Neural progenitor cell (in vitro differentiated cells): ENCODE measurements at places on chromosomes 11 and 22. TPM values are rescaled to one million over a fixed set of nuclear protein-coding genes. Genes with fewer than 3 reads are reported as not detected.

Gene SPON1
- 35.4 and 35.9 TPM in 2 replicates for total RNA-seq

DNA sequence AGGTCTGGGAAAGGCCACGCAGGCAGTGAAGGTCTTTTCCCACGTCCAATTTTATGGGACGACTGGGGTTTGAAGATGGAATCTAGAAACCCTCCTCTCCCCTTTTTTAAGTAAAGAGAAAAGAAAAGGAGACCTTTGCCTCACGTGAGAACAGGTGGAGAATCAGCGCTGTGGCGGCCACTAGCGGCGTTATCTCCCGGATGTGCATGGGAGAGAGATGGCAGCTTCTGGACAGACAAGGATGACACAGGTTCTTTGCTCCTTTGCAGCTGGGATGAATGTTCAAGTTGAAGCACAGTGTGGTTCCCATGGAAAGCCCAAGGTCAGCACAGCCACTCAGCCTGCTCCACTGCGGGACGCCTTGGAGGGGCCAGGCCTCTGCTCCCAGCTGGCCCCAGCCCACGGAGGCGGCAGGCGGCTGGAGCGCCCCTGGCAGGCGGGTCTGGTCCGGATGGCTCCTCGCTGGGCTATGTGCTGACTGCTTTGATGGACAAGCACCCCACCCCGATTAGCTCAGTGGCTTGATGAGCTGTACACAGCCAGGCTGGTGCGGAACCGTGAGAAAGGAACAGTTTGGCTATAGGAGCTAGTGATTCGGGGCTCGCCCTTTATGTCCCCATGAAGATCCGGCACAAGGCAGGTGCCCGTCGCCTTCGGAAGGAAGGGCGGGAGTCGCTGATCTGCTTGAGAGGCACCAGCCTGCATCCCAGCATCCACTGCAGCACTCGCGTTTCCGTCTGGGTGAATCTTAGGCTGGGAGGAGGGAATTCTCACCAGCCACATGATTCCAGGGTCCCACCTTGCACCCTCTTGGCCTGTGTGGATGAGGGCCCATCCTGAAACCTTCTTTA, 14.5 kb upstream of the BID start:
- H3K27me3 ChIP-seq = no peaks in the 10 kb centered on the region
- no peak overlapping the region for H3K27ac ChIP-seq
- no peaks in the 10 kb centered on the region for H3K36me3 ChIP-seq
- DNase-seq = no peak
- H3K4me1 ChIP-seq = peaks cover 8% of the 10 kb centered on the region

DNA sequence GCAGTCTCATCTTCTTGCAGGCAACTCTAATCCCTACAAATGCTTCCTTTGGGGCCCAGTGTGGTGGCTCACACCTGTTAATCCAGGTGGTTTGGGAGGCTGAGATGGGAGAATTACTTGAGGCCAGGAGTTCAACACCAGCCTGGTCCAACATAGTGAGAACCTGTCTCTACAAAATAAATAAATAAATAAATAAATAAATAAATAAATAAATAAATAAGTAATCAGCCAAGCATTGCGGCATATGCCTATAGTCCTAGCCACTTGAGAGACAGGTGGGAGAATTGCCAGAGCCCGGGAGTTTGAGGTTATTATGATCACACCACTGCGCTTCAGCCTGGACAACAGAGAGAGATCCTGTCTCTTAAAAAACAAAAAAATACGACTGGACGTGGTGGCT, 34.1 kb upstream of the RRAS2 start:
- H3K27ac ChIP-seq = no peak overlapping the region
- no peaks in the 10 kb centered on the region for H3K4me1 ChIP-seq
- H3K4me3 ChIP-seq = no peak overlapping the region
- no peak for DNase-seq
- no peaks in the 10 kb centered on the region for H3K27me3 ChIP-seq
- H3K36me3 ChIP-seq = no peaks in the 10 kb centered on the region

GRCh38 chr22:26615830-26616435, 1.9 kb downstream of the CRYBB1 start:
- no peak for DNase-seq
- no peaks in the 10 kb centered on the region for H3K36me3 ChIP-seq
- peaks cover 39% of the 10 kb centered on the region for H3K4me1 ChIP-seq
- no peak overlapping the region for H3K4me3 ChIP-seq

GRCh38 chr11:72897506-72897905, 83.3 kb downstream of the ATG16L2 start:
- no peak overlapping the region for H3K4me3 ChIP-seq
- H3K36me3 ChIP-seq = no peaks in the 10 kb centered on the region
- H3K27me3 ChIP-seq = no peaks in the 10 kb centered on the region
- no peak for DNase-seq
- no peak overlapping the region for H3K27ac ChIP-seq
- H3K4me1 ChIP-seq = no peaks in the 10 kb centered on the region

DNA sequence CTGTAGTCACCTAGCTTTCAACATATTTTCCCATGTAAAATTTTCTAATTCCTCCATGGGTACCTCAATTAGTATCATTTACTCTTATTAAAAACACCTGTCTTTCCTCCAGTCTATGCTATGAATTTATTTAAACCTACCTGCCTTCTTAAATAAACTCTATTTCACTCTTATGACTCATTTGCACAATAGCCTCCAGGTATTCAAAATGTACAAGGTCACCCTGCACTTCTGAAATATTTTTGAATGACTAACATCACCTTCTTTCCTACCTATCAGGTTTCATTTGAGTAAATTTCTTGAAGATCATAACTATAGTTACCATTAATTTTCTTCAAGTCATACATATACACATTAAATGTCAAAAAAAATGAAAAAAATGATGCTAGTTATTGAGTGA, 939.7 kb downstream of the DLG2 start:
- no peak for DNase-seq
- no peaks in the 10 kb centered on the region for H3K36me3 ChIP-seq
- no peak overlapping the region for H3K4me3 ChIP-seq
- no peaks in the 10 kb centered on the region for H3K27me3 ChIP-seq

- peak within 1 kb of the TSS; percentile 45 for H3K4me3 ChIP-seq
- no peak within 1 kb of the TSS for H3K27ac ChIP-seq
- no peaks in the 10 kb centered on the region for H3K36me3 ChIP-seq
Measured at GRCh38 chr22:41915035-41915785, at the start of gene SHISA8. TSS of gene SHISA8 (minus strand) at chr22:41915074. CDS start at chr22:41914667, 407 bp downstream.

GRCh38 chr11:108117746-108118371, 3.5 kb upstream of the ACAT1 start:
- no peaks in the 10 kb centered on the region for H3K36me3 ChIP-seq
- peaks cover 5% of the 10 kb centered on the region for H3K4me1 ChIP-seq
- H3K4me3 ChIP-seq = no peak overlapping the region

DNA sequence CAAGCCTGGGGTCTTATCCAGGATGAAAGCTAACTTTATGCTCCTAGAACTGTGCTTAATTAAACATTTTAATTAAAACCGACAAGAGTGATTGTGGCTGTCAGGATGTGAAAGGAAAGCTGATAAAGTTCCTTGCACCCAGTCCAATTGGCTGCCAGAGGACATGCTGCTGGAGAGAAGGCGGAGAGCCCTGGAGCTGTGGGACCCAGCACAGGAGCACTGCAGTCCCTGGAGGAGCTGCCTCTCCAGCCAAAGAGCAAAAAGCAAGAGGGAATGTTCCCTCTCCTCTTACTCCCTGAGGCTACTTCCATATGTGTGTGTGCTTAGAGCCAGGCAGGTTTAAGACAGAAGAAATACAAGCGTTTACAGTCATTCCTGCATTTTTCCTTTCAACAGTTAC, 118.6 kb downstream of the OPCML start:
- H3K27me3 ChIP-seq = no peaks in the 10 kb centered on the region
- peaks cover 22% of the 10 kb centered on the region for H3K4me1 ChIP-seq
- H3K36me3 ChIP-seq = no peaks in the 10 kb centered on the region
- no peak overlapping the region for H3K4me3 ChIP-seq
- DNase-seq = no peak

- DNase-seq = no peak
- H3K4me1 ChIP-seq = peaks cover 20% of the 10 kb centered on the region
- no peaks in the 10 kb centered on the region for H3K27me3 ChIP-seq
Measured at GRCh38 chr11:17918049-17918605, 94.7 kb downstream of the SERGEF start.

Gene UBQLN3
- 0.37 and 0.39 TPM in 2 replicates for total RNA-seq

DNA sequence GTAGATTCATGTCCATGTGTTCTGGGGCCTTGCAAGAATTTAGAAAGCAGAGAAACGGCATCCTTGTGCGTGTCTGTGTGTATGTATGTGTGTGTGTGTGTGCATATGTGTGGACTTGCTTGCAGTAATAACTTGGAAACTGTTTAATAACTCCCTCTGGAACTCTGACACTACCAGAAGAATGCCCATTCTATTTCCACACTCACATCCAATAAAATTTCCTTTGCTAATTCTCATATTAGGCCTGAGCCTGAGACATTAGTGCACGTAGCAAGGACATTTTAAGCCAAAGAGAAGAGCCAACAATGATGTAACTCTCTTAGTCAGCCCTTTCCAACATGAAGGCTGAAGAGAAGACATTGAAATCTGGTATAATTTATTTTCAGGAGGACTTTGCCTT, 3.2 kb downstream of the OR4D6 start:
- peaks cover 4% of the 10 kb centered on the region for H3K4me1 ChIP-seq
- no peaks in the 10 kb centered on the region for H3K36me3 ChIP-seq
- no peak overlapping the region for H3K4me3 ChIP-seq
- H3K27me3 ChIP-seq = no peaks in the 10 kb centered on the region
- no peak for DNase-seq
- H3K27ac ChIP-seq = no peak overlapping the region

Gene RPS6KA4
- 12.7 and 16.9 TPM in 2 replicates for total RNA-seq

Gene LDHAL6A
- not detected in 2 replicates for total RNA-seq

DNA sequence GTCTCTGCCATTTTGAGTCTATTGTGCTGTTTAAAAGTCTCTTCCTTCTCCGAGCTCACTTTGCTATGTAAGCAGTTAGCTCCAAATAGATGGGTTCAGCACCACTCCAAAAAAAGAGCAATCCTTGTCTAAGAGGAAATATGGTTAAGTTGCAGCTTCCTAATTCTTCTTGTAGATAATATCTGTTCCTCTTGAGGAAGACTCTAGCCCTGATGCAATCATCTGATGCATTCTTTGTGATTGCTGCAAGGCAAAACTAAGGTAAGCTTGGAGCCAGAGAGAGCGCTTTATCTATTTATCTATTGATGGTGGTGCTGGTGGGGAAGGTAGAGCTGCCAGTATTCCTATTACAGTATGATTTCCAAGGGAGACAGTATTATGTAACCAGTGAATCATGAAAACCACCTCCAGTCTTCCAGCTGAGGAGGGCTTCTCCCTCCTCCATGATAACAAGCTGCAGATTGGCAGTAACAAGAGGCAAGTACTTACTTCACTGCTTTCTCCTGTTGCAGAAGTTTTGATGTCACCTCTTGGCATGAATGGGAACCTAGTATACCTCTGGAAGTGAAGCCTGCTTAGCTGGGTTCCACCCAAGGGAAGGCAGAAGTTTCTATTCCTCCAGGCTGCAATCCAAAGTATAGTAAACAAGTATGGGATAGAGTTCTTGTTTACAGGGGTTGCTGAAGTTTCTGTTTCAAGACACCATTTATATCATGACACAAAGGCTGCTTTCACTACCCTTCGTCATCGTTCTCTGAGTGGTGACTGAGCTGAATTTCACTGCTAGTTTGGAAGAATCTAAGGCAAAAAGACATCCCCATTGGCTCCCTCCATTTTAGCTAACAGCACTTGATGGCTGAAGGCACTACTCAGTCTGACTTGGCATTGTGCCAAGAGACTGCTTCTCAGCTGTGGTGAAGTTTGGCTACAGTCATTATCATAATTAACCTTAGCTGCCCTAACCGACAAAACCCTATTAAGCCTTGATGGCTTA, 49.7 kb downstream of the FDX1 start:
- no peak overlapping the region for H3K27ac ChIP-seq
- peaks cover 3% of the 10 kb centered on the region for H3K4me1 ChIP-seq
- H3K4me3 ChIP-seq = no peak overlapping the region
- H3K36me3 ChIP-seq = no peaks in the 10 kb centered on the region
- H3K27me3 ChIP-seq = no peaks in the 10 kb centered on the region

Gene ABCG4
- 0.24 and 0.65 TPM in 2 replicates for total RNA-seq

GRCh38 chr11:101516546-101516945, 67.3 kb downstream of the TRPC6 start:
- no peak overlapping the region for H3K4me3 ChIP-seq
- no peaks in the 10 kb centered on the region for H3K4me1 ChIP-seq
- no peak for DNase-seq
- no peaks in the 10 kb centered on the region for H3K36me3 ChIP-seq

Gene SLC43A1
- total RNA-seq = 0.99 and 1.5 TPM in 2 replicates

DNA sequence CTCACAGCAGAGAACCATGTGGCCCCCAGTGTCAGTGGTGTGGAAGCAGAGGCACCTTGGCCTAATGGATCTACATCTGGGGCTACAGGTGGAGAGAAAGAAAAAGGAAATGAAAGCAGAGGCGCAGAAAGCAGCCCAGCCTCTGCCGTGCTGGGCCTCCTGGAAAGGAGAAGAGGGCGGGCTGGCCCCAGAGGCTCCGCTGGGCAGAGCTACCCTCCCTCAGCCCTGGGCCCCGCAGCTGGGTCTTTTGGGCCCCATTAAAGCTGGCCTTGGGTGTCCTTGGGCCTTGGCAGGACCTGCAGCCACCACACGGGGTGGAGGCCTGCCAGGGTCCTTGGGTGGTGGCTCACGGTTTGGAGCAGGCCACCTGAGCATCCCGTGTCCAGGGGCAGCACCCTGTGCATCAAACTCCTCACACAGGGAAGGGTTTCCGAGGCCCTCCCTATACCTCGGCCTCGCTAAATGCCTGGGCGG, 31.6 kb upstream of the GAL start:
- no peaks in the 10 kb centered on the region for H3K4me1 ChIP-seq
- DNase-seq = no peak
- no peaks in the 10 kb centered on the region for H3K36me3 ChIP-seq
- no peak overlapping the region for H3K4me3 ChIP-seq
- H3K27ac ChIP-seq = no peak overlapping the region
- no peaks in the 10 kb centered on the region for H3K27me3 ChIP-seq

Gene TUBA8
- total RNA-seq = 0.09 and 0.39 TPM in 2 replicates

- no peaks in the 10 kb centered on the region for H3K27me3 ChIP-seq
- peak; percentile 71 for DNase-seq
- no peaks in the 10 kb centered on the region for H3K36me3 ChIP-seq
- no peak overlapping the region for H3K4me3 ChIP-seq
Measured at GRCh38 chr11:68889948-68890446, 13.6 kb downstream of the MRPL21 start.

DNA sequence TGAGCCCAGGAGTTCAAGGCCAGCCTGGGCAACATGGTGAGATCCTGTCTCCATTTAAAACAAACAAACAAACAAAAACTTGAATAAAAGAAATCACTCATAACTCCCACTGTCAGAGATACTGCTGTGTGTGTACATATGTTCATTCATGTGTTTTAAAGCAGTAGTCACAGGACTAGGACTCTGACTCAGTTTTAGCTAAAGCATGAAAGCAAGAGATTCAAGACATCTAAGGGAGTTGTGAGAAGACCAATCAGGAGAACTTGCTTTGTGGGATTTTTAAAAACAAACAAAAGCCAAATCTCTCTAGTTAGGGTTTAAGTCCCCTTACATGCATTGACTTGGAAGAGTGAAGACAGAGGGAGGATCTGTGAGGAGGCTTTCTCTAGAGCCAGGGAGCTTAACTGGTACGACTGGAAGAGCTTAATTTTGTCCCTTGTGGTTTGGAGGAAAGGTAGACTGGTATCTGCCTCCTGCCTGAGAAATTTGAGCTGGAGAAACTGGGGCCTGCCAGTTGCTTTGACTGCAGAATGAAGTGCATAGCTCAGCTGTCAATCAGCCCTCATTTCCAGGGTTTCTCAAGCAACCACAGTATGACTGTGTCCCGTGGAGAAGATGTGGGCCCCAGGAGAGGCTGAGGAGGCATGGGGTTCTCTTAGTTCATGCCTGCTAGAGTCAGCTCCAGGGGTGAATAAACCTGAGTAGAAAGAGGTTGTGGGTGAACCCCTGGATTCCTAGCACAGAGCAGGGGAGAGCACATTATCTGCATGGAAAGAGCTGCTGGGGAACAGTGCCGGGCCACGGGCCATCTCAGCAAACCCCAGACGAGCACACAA, 30.6 kb downstream of the EXPH5 start:
- no peak overlapping the region for H3K4me3 ChIP-seq
- H3K27me3 ChIP-seq = no peaks in the 10 kb centered on the region
- no peak overlapping the region for H3K27ac ChIP-seq
- peak; percentile 22 for DNase-seq
- peaks cover 11% of the 10 kb centered on the region for H3K4me1 ChIP-seq
